ENCODE measurements at places on chromosomes 2 and 18.
A peak's percentile ranks its signal among the peaks of the same experiment; 100 is the strongest.

GRCh38 chr2:225479386-225479785 is 79.9 kb downstream of the NYAP2 start:
- no peak for DNase-seq

- no peak for DNase-seq
These were observed 24.7 kb upstream of the NRP2 start for GRCh38 chr2:205657579-205657978.

DNA sequence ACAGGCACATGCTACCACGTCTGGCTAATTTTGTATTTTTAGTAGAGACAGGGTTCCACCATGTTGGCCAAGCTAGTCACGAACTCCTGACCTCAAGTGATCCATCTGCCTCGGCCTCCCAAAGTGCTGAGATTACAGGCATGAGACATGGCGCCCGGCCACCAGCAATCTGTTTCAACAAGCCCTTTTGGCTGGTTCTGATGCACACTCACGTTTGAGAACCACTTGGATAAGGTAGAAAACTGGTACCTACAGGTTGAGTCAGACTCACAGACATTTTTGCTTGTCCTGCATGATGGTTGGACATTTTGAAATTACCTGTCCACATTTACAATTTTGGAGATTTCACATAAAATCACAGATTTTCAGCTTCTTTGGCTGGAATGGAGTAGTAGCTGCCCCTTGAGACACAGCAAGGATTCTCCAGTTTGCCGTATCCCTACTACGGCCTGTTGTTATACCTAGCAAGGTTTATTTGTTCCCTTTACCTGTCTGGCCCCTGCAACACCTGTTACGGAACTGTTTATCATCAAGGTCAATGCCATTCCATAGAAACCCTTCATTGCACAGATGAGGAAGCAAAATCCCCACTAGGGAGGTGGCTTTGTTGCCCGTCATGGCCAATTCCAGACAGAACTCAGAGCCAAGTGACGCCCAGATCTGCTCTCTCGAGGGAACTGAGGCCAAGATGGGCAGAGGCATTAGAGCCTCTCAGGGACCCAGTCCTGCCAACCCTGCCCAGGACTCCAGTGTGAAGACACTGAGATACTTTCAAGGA is 31.4 kb upstream of the IGFBP2 start:
- no peak for DNase-seq

DNA sequence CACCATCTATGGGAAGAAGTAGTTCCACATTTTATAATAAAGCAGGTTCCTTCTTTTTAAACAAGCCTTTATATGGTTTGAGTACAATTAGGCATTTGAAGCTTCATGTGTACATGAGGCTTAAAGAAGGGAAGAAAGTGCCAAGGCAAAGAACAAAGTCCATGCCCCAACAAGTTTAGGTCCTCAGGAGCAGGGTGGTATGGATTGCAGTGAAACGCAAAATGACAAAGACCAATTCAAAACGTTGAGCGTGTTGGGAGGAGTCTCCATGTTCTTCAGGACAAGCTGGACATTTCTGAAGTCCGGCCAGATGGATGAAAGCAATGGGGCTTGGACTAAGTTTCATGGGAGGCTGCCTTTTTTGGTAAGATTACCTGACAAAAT is 78.8 kb upstream of the FZD5 start:
- DNase-seq: no peak

- DNase-seq: no peak
These were observed 30.8 kb upstream of the SOX11 start for GRCh38 chr2:5661362-5661761.

DNA sequence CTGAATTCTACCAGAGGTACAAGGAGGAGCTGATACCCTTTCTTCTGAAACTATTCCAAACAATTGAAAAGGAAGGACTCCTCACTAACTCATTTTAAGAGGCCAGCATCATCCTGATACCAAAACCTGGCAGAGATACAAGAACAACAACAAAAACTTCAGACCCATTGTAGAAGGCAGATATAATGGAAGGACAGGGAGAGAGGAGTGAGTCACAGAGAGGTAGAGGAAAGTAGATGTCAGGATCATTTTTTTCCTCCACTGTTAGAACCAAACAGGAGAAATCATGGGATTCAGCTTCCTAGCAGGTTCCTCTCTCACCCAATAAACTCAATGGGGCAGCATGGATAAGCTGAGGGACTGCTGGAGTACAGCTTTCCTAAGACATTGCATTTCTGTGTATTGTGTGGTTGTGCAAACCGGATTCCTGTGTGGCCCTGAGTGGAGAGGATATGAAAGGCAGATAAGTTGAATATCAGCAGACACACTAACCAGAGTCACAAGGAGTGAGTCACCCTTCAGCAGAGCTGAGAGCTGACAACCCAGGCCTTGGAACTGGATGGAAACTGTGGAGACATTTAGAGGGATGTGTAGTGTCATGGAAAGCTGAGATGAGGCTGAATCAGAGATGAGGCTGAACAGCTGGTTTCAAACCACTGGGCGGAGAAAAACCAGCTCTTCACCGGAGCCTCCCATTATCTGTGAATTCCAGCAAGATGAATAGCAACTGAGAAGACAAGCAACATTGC is 60.9 kb upstream of the MMADHC start:
- DNase-seq: peak; percentile 78

DNA sequence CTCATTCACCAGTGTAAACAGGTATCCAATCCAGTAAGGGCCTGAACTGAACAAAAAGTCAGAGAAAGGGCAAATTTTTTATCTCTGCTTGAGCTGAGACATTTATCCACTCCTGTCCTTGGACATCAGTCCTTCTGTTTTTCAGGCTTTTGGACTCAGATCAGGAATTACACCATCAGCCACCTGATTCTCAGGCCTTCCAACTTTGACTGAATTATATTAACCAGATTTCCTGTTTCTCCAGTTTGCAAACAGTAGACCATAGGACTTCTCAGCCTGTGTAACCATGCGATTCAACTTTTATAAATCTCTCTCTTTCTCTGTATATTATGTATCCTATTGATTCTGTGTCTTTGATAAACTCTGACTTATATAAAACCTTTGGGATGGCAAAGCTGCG is 289.3 kb upstream of the CDH2 start:
- no peak for DNase-seq

- DNase-seq: no peak
These were observed 91.9 kb upstream of the FN1 start for GRCh38 chr2:215527736-215528135.

DNA sequence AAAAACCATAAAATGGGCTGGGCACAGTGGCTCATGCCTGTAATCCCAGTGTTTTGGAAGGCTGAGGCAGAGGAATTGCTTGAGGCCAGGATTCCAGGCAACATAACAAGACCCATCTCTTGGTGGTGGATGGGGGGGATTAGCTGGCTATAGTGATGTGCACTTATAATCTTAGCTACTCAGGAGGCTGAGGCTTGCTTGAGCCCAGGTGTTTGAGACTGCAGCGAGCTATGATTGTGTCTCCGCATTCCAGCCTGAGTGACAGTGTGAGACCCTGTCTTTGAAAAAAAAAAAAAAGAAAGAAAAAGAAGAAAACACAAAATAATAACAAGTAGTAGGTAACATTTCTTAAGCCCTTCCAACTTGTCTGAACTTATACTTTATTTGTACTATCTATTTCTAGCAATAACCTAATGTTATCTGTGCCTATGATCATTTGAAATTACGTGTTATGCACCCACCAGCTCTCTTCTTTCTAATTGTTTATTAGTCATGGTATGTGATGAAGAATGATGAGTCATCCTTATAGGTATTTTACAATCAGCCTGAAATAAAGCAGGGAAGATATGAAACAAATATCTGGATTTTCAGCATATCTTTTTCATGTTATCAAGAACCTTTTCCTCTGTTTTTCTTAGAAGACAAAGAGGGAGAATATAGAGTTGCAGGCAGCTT is 129.3 kb upstream of the UNC80 start:
- DNase-seq: peak; percentile 34

GRCh38 chr2:197086500-197086899 is 160.0 kb upstream of the PGAP1 start:
- no peak for DNase-seq

DNA sequence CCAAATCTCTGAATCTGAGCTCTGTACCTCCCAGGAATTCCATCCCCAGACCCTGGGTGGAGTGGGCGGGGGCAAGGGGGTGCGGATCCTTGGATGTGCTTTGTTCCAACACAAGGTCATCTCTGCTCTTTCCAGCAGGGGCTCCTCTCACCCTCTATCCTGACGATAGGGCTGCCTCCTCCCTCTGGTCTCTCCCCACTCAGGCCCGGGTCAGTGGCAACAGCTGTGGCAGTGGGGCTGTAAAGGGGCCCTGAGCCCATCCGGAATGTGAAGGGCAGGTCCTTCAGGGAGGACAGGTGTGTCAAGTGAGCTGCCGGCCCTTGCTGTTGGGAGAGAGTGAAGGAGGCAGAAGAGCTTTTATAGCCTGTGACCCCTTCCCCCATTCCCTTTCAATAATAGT is 167.8 kb downstream of the CELF4 start:
- DNase-seq: no peak

GRCh38 chr2:12948961-12949353 is 232.2 kb downstream of the TRIB2 start:
- DNase-seq: no peak

DNA sequence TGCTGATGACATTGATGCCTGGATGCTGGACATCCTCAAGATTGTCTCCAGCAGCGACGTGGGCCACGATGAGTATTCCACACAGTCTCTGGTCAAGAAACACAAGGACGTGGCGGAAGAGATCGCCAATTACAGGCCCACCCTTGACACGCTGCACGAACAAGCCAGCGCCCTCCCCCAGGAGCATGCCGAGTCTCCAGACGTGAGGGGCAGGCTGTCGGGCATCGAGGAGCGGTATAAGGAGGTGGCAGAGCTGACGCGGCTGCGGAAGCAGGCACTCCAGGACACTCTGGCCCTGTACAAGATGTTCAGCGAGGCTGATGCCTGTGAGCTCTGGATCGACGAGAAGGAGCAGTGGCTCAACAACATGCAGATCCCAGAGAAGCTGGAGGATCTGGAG is 94.1 kb upstream of the EML6 start:
- DNase-seq: no peak

DNA sequence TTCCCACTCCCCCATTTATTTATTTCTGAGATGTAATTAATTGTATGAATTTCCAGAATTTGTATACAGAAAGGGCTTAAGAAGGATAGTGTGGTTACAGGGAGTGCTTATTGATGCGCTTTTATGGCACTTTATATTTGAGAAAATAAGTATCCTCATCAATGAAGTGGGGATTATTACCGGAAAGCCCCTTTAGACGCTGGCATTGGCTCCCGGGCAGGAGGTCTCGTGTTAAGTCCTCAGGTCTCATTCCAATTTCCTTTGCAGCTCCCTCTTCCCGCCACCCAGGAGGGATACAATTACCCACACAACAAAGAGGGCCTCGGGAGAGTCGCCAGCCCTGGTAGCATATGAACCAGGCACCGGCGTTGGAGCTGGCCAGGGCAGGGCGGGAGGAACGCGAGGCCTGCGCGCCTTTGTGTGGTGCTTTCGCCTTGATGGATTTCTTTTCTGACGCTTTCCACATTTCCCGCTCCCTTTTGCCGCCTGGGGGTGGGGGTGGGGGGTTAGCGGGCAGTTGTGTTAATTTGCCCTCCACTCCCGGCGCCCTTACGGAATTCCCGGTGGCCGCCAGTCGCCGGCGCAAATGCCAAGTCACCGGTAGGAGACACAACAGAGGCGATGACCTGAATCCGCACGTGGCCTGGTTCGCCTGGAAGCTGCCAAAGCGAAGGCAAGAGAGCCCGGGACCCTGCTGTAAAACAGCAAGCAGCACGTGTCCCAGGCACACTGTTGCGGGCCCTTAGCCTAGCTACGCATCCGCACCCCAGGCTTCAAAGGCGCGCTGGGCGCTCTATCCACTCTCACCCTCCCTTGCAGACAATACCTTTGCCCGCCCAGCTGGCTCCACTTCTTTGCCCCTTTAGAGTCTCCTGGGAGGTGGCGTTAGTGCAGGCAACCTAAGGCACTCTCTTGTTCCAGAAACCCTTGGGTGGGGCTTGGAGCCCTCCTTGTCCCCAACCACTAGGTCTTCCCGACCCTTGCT is 3.3 kb downstream of the GAD1 start:
- DNase-seq: no peak

DNA sequence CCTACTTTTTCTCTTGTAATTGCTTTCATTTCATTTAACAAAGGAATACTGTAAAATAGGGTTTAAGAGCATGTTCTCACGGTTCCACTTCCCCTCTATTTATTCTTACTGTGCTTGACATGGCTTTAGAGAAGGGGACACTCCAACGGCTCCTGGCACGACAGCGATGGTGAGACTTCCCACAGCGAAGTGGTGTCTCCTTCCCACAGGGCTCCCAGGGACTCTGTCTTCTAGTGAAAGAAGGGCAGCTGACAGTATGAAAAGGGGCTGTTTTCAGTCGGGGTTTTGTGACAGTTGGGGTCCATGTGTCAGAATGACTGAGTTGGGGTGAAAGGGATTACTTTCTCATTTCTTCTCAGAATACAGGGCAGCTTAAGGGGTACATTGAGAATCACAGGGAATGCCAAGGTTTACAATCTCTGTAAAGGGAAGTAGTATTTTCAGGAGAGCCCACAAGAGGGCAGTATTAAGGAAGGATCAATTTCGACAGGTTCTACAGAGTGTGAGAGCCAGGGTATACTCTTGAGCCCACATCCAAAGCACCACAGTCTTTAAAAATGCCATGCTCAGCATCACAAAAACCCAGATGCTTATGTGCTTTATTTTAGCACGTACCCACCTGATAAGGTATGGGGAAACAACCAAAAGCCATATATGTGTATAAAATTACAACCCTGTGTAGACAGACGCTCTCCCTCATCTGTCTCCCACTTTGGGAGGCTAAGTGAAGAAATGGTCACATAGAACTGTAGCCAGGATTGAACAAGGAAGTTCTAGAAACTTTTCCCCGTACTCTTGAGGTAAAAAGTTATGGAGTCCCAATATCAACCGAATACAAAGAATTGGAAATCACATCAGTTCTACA is 31.3 kb upstream of the RAPGEF4 start:
- DNase-seq: peak; percentile 68

- DNase-seq: peak; percentile 62
These were observed 41.8 kb downstream of the LDLRAD4 start for GRCh38 chr18:13260197-13260934.

DNA sequence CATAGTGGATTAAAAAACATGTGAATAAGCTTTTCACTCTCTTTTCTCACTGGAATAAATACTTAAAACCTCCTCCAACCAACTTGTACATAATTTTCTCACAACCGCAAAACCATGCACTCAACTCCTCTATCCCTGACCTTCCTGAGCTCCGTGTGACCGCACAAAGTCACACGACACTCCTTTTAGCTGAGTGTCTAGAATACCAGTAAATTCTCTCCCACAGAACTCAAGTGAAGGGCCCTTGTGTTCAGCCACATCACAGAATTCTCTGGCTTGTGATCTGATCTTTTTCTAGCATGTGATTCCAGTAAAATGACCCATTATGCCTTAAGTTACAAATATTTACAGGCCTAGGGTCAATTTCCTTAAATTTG is 91.2 kb upstream of the ARL4C start:
- no peak for DNase-seq

DNA sequence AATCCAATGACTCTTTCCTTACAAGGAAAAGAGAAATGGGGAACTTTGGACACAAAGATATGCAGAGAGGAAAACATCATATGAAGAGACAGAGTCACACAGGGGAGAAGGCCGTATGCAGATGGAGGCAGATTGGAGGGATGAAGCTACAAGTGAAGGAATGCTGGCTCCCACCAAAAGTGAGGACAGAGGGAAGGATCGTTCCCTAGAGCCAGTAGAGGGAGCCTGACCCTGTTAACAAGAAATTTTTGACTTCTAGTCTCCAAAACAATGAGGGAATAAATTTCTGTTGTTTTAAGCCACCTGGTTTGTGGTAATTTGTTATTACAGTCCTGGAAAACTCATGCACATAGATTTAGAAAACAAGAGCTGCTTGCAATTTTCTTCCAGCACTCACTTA is 169.3 kb downstream of the PMAIP1 start:
- no peak for DNase-seq

GRCh38 chr2:73700661-73701447 is 36.3 kb downstream of the TPRKB start:
- peak; percentile 34 for DNase-seq
